SHP77 treated with DMSO at 0.1 percent for 48 hours (cell line): ENCODE measurements at places on chromosomes 1 and 21.

DNA sequence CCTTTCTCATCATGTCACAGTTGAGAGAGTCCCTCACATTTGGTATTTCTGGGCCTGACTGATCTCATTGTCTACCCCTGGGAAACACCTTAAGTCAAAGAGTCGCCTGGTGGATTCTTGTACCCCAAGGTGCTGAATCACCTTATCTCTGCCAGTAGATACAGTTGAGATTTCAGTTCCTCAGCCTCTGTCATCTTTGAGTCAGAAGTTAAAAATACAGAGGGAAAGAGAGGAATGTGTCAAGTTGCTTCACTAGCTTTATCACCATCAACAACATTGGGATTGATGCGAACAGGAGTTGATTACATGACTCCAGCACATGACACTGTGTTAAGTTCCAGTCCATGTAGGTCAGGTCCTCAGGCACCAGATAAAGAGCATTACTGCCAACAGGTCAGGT lies 513.0 kb downstream of the NUF2 start:
- DNase-seq, result no peak

GRCh38 chr1:235642011-235642942 lies 7.3 kb downstream of the GNG4 start:
- peak; percentile 87 for DNase-seq

- no peak for DNase-seq
Observed at GRCh38 chr1:8232036-8232757, 85.7 kb upstream of the SLC45A1 start.

DNA sequence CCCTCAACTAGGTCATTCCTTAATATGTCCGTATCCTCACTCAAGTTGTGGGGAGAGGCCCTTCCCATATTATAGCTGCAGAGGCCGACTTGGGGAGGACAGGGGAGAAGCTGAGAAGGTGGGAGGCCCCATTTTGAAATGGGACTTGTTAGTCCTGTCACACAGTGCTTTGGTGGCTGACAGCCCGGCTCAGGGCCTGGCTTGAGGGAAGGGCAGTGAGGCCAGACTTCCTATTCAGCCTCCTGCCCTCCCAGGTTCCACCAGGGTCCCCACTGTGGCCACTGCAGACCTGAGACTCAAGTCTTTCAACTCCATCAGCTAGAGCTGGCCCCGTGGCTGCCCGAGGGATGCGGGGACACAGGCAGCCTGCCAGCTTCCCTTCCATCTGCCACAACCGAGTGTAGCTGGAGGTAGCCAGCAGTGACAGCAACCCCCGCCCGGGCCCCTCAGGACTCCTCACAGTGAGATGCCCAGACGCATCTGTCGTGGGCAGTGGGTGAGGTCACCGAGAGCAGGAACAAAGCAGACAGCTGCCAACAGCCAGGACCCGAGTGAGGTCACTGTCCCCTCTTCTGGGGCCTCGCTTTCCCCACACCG lies 36.9 kb downstream of the SIM2 start:
- no peak for DNase-seq

DNA sequence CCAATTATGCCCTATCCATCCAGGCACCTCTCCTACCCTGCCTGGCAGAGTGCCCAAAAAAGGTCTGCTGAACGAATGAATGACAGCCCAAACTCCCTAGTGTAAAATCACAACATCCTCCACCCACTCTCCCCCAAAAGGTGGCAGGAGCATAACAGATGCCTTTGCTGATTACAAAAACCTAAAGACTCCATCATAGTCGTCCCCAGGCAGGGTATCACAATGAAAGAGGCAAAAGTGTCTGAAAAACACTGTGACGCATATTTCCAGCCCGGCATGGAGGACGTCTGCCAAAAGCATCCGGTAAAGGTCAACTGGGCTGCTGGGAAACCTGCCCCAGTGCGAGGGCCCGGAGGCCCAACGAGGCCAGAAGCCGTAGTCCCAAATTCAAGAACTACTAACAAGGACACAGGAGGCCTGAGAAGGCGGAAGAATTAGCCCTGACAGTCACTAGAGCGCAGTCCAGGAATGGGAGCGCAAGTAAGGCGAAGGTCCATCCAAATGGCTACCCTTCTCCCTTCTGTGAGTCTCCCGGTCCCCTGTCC lies 576 bp downstream of the SMIM12 start:
- DNase-seq, result no peak

GRCh38 chr1:214439352-214440119 lies 111.9 kb downstream of the PTPN14 start:
- peak; percentile 99 for DNase-seq

DNA sequence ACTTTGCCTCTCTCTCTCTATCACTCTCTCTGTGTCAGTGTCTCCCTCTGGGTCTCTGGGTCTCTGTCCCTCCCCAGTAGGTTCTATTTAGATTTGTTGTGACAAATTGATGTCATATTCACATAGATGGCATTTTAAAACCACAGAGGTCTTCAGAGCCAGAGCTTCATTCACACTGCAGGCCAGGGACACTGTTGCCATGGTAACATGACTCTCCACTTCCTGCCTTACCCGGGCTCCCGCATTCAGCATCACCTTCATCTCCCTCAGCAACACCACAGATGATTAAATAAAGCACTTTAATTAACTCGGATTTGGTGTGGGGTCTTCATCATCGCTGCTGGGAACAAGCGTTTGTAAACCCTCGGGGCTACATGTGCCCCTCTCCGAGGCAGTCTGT lies 132.6 kb downstream of the ETS2 start:
- DNase-seq, result no peak

DNA sequence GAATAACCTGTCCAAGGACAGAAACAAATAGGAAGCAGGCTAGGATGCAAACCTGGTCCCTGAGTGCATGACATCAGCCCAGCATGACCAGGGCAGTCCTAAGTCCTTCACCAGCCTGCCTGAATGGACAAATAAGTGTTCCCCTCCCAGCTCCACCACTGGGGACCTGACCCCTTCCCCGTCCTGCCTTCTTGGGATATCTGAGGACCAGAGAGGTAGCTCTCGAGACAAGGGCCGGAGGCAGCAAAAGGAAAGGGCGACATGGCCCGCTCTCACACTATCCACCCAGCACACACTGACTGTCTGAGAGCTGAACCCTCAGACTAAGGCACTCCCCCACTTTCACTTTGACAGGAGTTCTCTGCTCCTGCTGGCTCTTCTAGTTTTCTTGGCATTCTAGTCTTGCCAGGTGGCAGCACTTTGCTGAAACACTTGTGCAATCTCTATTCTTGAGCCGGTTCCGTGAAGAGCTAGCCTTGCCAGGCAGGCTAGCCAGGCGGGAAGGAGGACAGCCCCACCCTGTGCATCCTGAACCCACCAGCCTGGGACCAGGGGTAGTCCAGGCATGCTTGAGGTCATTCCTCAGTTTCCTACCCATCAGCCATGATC lies 251.1 kb upstream of the RAB4A start:
- DNase-seq, result no peak

GRCh38 chr1:87219141-87219540 lies 109.5 kb upstream of the LMO4 start:
- no peak for DNase-seq

GRCh38 chr1:119924948-119925898 lies 28.9 kb upstream of the ADAM30 start:
- DNase-seq, result no peak

DNA sequence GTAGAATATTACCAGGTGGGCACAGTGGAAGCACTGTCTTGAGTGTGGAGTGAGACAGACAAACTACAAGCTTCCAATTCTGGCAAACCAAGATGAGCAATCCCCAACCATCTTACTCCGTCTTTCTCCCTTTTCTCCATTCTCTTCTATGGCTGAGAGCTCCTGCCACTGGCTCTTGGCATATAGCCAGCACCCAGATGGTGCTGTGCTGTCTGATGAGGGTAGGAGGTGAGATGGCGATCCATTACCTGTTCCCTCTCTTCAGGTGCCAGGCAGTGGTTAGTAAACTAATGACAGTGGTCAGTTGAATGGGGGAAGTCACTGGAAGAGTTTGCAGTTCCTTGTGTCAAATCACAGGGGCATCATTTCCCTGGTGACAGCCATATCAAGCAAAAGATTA lies 108.4 kb downstream of the FNBP1L start:
- no peak for DNase-seq

DNA sequence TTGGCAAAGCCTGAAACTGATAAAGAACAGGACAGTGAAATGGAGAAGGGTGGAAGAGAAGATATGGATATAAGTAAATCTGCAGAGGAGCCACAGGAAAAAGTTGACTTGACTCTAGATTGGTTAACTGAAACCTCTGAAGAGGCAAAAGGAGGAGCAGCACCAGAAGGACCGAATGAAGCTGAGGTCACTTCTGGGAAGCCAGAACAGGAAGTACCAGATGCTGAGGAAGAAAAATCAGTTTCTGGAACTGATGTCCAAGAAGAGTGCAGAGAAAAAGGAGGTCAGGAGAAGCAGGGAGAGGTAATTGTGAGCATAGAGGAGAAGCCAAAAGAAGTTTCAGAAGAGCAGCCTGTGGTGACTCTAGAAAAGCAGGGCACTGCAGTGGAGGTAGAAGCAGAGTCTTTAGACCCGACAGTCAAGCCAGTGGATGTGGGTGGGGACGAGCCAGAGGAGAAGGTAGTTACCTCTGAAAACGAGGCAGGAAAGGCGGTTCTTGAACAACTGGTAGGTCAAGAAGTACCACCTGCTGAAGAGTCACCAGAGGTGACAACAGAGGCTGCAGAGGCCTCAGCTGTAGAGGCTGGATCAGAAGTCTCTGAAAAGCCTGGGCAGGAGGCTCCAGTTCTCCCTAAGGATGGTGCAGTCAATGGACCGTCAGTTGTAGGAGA lies 16.3 kb downstream of the CCDC17 start:
- no peak for DNase-seq

DNA sequence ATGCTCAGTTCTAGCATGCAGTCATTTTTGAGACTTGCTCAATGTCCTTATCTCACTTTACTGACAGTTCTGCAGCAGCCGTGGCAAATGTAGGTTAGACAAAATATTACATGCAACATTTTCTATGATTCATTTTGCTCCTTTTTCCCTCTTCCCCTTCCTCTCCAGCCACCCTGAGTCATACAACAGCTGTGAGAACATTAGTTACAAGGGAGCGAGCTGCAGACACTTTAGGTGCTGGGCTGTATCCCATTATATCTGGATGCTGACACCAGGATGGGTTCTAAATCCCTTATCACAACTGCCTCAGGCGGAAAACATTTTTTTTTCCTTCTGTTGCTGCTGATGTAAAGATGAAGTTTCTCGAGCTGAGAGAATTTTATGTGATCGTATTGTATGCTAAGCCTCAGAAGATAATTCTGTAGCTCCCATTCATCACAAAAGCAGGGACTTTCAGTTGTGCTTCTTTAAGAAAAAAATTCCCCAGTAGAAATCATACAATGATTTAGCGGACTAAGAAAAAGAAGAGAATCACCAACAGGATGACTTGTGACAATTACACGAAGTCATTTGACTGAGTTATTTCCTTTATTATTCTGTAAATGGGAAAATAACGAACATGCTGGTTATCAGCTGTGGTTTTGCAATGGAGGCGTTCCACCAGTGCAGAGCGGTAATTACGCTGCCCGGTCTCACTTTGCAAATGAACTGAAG lies 345.0 kb downstream of the DISC1 start:
- DNase-seq, result no peak

DNA sequence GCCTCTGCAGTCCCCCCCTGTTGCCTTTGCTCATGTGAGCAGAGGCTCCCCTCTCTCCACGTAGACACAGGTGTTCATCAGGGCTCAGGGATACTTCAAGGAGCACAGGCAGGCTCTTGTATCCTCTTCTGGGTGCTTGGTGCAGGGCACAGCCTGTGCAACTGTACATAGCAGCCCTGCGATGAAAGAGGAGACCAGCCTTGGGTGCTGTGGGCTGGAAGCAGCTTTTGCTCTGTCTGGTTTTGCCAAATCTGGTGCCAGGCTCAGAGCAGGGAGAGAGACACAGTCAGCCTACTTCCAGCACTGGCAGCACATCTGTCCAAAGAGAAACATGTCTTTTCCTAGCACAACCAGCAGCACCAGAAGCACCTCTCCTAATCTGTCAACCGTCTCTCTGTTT lies 132.1 kb downstream of the ETS2 start:
- no peak for DNase-seq

DNA sequence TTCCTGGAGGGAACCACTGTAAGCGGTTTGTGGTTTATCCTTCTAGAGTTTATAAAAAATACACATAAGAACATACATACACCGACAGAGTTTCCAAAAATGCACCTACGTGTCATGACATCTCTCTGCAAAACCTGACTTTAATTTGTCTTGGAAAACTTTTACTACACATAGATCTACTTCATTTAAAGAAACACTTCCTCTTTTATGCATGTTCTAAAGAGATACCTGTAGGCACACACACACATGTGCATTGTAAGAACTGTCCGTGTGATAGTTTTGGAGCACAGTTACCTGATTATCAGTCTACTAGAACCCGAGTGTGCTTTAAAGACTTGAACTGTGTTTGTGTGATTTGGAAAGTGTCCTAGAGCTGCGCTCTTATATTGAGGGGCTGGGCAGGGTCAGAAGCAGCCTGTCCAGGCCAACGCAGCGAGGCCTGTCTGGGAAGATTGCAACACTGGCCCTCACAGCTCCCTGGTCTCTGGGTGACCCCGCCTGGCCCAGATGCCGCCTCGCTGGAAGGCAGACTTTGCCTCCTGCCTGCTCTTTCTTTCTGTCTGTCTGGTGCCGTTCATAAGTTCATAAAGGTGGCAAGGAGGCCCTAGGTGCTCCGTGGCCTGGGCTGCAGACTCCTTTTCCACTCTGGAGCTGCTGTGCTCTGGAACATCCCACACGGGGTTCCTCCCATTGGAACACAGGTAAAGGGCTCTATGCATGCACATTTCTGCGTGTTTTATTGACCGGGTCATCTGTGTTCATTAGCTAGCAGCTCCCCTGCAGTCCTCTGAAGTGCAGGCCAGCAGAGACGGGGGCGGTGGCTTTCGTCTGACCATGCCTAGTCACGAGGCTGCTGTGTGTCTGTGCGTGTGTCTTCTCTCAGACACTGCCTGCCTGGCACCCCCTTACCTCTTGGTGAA lies 46.3 kb downstream of the AGPAT3 start:
- DNase-seq, result no peak
